GM18507 (cell line): ENCODE measurements at places on chromosomes 3 and 15.

DNA sequence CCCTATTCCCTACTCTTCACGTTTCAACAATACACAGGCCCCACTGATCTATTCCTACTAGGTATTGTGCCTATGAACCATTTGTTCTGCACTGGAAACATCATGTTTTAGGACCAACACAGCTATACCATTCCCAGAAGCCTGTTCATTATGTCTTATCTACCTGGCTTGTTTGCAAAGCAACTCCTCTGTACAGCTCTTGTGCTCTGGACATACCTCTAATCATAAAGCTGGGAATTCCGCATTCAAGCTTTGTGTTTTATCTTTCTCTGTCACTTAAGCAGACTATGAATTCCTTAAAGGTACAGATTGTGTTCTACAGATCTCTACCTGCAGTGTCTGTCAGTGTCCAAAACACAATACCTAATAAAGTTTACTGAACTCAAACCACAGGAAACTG, 87.5 kb upstream of the CSPG5 start:
- no peak for DNase-seq

GRCh38 chr15:79970624-79971434, at the start of gene BCL2A1:
Gene BCL2A1 (minus strand): TSS chr15:79971196. CDS start chr15:79971119, 77 bp downstream.
- DNase-seq = no peak

DNA sequence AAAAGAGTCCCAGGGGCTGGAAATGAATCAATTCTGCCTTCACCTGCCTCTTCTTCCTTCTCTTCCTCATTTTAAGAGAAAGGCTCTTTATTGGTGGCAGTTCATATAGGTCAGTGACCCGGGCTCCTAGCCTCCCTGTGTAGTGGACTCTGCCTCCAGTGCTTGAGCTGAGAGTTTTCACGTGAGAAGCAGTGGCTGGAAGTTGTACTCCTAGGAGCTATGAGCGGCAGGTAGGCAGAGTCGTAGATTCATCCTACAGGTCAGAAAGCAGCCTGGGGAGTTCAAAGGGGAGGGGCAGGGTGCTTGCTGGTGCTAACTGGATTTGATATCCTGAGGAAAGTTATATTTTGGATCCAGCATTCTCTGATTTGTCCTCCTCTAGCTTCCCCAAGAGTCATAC, 101.1 kb downstream of the RPLP1 start:
- DNase-seq = no peak

DNA sequence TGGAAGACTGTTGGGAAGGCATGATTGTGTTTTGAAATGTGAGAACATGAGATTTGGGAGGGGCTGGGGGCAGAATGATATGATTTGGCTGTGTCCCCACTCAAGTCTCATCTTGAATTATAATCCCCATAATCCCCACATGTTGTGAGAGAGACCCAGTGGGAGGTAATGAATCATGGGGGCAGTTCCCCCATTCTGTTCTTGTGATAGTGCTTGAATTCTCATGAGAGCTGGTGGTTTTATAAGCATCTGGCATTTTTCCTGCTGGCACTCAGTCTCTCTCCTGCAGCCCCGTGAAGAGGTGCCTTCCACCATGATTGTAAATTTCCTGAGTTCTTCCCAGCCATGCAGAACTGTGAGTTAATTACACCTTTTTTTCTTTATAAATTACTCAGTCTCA, 430.5 kb downstream of the OTOL1 start:
- DNase-seq = no peak

- DNase-seq = no peak
Measured at GRCh38 chr3:4615750-4616149, 122.6 kb downstream of the ITPR1 start.

GRCh38 chr3:111794711-111795110, 64.4 kb upstream of the PHLDB2 start:
- DNase-seq = no peak

GRCh38 chr3:151467069-151467468, 6.2 kb upstream of the IGSF10 start:
- no peak for DNase-seq

DNA sequence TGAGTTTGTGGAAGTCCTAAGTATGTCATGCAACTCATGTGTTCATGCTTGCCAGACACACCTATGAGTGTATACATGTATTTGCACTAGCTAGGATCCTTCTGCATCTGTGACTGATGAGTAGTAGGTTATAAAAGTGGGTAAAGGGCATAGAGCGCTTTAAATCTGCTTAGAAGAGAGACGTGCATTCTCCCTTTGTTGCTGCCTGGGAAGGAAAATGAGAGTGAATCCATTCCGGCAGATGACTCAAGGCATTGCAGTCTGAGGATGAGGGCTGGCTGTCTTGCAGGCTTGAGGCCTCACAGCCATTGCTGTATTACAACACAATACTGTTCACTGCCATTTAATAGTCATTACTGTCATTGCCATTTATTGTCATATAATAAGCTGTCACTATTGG, 120.8 kb upstream of the UMPS start:
- no peak for DNase-seq

- no peak for DNase-seq
Measured at GRCh38 chr3:104126463-104126862, 1240.2 kb upstream of the ALCAM start.

- no peak for DNase-seq
Measured at GRCh38 chr3:38598791-38599190, 50.7 kb downstream of the SCN5A start.

- no peak for DNase-seq
Measured at GRCh38 chr15:62739082-62739481, 303.5 kb upstream of the TPM1 start.

DNA sequence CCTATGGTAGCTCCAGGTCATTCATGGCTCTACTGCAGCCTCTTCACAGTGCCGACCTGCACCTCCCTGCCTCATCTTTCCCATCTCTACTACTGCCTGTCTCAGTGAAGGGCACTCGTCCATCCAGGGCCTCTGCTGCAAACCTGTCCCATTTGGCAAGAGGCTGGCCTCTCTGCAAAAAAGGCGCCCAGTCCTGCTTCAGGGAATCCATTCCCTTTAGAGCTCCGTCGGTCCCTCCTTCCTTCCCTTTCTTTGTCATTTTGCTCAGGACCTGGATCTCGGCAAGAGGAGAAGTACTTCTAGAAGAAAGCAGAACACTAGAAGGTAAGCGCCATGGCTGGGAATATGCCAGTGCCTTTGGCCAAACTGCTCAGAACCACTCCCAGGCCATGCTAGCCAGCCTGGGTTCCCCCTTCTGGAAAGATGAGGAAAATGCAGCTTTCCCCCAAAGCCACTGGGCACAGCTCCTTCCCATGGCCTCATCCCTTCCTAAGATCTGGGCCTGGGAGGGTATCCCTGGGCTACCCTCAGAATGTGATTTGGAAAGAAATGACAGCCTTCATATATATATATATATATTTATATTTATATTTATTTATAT, 6.4 kb upstream of the ISL2 start:
- DNase-seq = no peak
